ENCODE measurements at places on chromosomes 7 and 10. TPM values are rescaled to one million over a fixed set of nuclear protein-coding genes. Genes with fewer than 3 reads are reported as not detected.

Gene CACNA2D1
- 33.7 TPM for total RNA-seq

Gene MET
- 20.0 TPM for total RNA-seq

Gene NEURL1
- total RNA-seq: 0.20 TPM

Gene IL6
- 1.3 TPM for total RNA-seq

Gene DPYSL4
- total RNA-seq: 13.8 TPM

Gene PNLIP
- total RNA-seq: not detected

Gene SLC25A28
- total RNA-seq: 52.6 TPM

- DNase-seq: no peak
Observed at GRCh38 chr10:71927159-71927558, 37.0 kb upstream of the CHST3 start.

DNA sequence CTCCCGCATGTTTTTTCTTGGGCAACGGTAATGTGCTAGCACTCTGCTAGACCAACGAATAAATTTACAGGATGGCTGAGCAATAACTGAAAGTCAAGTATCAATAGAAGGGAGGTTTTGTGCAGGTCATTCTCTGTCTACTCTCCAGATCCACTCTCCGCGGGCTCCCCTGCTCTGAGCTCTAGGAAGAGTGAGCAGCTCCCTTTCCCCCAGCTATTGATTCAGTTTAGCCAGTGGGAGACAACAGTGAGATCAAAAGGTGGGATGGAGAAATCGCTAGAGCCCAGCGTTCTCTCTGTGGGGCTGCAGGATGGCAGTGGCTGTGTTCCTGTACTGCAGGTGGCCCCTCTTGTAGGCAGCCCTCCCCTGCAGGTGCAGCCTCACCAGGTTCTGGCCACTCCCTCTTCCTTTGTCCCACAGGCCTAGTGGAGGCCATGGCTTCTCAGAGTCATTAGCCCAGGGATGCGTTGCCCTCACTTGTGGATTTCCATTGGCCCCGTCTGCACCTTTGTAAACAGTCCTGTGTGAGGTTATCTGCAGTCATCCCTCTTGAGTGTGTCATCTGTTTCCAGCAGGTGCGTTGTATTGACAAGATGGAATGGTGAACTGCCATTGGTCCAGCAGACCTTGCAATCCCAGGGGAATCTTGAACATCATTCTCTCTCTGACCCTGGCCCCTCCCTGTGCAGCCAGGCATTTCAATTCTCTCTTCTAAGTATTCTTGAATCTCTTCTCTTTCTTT, 11.1 kb downstream of the MSRB2 start:
- DNase-seq: no peak

DNA sequence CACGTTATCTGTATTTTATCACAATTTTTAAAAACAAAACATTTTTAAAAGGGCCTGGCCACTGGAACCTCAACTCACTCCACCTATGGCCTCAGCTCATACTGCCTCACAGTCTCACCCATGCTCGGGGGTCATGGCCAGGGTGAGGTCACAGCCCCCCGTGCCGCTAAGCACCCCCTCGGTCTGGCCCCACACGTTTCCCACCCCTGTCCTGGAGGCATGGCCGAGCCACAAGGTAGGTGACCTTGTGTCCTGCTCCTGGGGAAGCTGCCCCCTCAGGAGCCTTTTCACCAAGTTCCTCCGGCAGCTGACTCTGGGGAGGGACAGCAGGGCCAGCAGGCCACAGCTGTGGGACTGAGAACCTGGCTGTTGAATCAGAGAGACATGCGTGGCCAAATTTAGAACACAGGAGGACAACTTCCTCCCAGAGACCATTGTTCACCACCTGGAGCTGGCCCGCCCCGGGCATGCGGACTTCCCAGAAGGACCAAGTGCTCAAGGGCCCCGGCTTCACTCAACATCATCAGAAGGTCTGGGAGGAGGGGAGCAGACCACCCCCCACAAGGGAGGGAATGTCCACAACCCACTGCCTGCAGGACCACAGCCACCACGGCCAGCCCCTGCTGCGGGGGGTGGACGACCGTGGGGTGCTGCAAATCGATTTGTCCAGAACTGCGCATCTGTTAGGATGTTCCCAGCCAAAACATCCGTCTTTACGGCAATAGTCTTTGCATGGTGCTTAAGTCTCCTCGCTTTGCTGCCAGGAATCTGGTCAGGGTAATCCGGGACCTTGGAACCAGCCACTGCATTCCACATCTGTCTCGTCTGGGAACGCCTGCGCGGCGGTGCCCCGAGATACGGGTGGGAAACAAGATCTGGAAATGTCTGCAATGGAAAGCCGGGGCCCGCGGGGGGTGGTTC, 48.6 kb upstream of the PDGFA start:
- DNase-seq: peak; percentile 86

DNA sequence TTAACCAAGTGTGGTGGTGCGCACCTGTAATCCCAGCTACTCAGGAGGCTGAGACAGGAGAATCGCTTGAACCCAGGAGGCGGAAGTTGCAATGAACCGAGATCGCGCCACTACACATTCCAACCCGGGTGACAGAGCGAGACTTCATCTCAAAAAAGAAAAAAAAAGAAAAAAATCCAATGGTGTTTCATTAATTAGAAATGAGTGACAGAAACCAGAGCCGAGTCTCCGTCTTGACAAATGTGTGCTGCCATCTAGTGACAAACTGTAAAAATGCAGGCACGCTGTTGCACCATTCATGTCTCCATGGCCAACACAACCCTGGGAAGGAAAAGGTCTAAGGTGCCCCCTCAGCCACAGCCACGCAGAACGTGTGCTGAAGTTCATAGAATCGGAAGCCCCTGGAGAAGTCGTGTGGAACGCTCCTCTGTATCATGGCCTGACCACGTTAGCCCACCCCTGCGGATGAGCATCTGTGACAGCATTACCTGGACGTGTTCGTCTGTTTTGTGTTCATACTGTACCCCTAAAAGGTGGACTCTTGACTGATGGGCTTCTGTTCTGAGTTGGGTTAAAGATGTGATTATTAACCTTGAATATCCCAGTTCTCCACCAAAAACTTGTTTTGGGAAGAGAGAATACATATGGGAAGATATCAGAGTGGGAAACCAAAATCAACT, 94.9 kb downstream of the LYZL2 start:
- peak; percentile 49 for DNase-seq

DNA sequence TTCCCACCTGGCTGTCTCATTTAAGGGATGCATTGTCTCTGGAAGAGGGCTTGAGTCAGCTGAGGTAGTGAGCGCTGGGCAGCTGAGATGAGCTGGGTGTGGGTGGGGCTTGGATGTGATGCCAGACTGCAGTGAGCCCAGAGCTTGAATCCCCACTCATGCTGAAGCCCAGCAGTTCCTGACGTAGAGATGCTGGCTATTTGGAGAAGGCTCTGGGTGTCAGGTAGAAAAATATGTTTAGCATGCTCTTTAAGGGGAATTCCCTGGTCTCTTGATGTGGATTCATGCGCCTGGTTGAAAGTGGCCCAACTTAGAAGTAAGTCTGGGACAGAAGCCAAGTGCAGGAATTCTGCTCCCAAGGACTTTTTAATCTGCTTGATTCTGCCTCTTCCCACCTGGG, 241.5 kb upstream of the IGFBP3 start:
- DNase-seq: no peak

GRCh38 chr10:79182781-79183467, 114.2 kb downstream of the ZMIZ1 start:
- no peak for DNase-seq

GRCh38 chr7:30028749-30029635, 780 bp downstream of the PLEKHA8 start:
- peak; percentile 84 for DNase-seq

- DNase-seq: no peak
Observed at GRCh38 chr7:112248598-112248997, 42.1 kb downstream of the ZNF277 start.

GRCh38 chr10:90418869-90419652, 438.8 kb downstream of the HTR7 start:
- no peak for DNase-seq

DNA sequence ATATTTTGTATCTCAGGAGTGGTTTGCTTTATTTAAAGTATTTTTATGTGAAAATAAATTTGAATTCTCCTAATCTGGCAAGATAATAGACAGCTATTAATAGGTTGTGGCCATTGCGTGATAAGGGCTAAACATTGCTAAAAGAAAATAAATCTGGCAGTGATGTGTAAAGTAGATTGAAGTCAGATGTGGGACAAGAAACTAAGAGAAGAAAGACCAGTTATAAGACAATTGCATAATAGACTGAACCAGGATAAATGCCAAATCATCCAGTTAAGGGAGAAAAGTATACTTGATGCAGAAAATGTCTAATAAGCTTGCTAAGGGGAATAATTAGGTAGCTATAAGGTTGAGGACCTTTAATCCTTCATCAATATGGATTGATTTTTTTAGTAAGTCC, 197.5 kb upstream of the CSTF2T start:
- DNase-seq: no peak

- DNase-seq: no peak
Observed at GRCh38 chr10:24419066-24419465, 210.1 kb downstream of the KIAA1217 start.

DNA sequence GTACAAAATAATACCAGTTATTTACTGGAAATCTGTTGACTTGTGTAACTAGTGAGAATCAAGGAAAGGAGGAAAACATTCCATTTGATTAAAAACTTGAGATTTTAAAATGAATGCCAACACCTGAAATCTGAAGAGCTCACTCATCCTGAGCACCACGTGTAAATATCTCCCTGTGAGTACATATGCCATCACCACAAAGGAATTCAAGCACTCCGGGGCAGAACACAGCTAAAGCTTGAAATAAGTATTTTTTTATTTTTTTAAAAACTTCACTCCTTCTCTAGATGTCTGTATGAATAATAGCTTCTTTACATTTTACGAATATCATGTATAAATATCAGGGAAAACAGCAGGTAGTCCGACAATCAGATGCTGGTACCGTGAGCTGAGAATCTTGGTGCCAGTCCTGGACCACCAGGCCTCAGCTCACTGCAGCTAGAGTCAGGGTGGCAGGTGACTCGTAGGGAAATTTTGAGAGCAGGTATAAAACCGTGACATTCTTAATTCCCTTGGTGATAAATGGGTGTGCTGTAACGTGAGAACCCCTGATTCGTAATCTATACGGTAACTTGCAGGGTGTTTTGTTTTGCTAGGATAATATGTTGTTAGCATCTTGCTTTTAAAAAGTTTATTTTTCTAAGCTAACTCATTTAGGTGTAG, 12.7 kb downstream of the LMTK2 start:
- no peak for DNase-seq

- no peak for DNase-seq
Observed at GRCh38 chr10:95660283-95660682, 3.8 kb upstream of the ALDH18A1 start.

- DNase-seq: no peak
Observed at GRCh38 chr10:117551330-117552155, 9.0 kb downstream of the EMX2 start.

GRCh38 chr10:21737106-21737505, 203.1 kb downstream of the MLLT10 start:
- DNase-seq: no peak
